ENCODE measurements at places on chromosomes 7 and 10. TPM values are rescaled to one million over a fixed set of nuclear protein-coding genes. Genes with fewer than 3 reads are reported as not detected.

CEP55 gene
- 3.8 TPM for total RNA-seq

EVX1 gene
- under 0.01 TPM for total RNA-seq

FAM20C gene
- 66.7 TPM for total RNA-seq

FAM53B gene
- 7.8 TPM for total RNA-seq

ARHGEF35 gene
- 1.3 TPM for total RNA-seq

CDHR1 gene
- under 0.01 TPM for total RNA-seq

MKRN1 gene
- 67.7 TPM for total RNA-seq

NPFFR1 gene
- not detected for total RNA-seq

FAM107B gene
- total RNA-seq: 16.2 TPM

WDFY4 gene
- total RNA-seq: not detected

PNLIP gene
- total RNA-seq: not detected

HECW1 gene
- total RNA-seq: 3.1 TPM

ADK gene
- total RNA-seq: 18.4 TPM

TEX36 gene
- total RNA-seq: not detected

ZPBP gene
- not detected for total RNA-seq

NUTM2A gene
- 0.28 TPM for total RNA-seq

CFTR gene
- 0.14 TPM for total RNA-seq

POLR2J2 gene
- total RNA-seq: 3.9 TPM

All from smooth muscle cell of bladder (primary cell).